ENCODE measurements at places on chromosomes 1 and 21.

GRCh38 chr1:233675893-233676292, 62.0 kb downstream of the KCNK1 start:
- DNase-seq: no peak

DNA sequence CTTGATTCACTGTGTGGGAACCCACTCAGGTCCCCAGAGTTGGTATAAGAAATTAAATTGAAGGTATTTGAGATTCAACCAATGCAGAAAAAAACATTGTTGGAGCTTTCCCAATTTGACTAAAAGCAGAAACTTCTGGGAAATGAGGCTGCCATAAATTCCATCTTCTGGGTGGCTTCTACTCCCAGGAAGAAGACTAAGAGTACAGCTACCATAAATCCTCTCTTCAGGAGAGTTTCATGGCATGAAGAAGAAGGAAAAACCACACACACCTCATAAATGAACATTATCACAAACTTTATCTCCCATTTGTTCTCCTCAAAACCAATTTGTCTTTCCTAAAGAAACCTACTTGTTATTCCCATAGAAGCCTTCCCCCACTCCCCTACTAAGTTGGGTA, 283.9 kb downstream of the DPYD start:
- no peak for DNase-seq

- no peak for DNase-seq
These were observed 88.6 kb downstream of the TGFB2 start for GRCh38 chr1:218433744-218434143.

DNA sequence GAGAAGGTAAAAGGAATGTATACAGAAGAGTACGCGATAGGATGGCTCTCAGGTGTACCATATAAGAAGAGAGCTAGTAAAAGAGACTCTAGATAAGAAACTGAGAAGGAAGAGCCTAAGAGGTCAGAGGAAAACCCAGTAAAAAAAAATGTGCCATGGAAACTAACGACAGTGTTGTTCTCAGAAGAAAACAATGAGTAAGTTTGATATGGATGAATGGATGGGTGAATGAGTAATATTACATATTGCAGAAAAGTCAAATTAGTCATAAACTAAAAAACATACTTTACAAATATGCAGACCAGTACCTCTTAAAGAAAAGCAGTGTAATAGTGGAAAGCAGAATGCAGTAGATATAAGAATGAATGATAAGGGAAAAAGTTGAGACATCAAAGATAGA, 316.2 kb downstream of the HMCN1 start:
- no peak for DNase-seq

DNA sequence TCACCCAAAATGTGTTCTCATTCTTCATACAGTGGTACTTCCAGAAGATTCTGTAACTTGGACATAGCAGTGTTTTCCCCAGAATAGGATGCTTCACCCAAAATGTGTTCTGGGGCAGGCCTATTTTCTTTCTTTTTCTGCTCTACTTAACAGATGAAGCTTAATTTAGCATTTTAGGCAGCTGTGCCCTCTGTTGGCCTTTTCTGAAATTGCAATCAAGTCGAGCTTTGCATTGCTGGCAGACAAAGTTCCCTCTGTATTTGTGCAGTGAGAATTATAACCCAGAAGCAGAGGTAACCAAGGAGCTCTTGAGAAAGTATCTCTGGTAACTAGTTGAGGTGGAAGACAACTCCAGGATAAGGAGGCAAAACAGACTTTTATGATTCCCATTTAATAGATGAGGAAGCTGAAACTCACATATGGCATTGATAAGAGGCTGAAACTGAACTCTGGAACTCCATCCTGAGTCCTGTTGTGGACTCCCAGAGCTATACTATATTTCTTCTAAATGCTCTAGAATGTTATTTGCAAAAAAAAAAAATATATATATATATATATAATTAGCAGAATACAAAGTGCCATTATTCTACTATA, 50.3 kb upstream of the L1TD1 start:
- no peak for DNase-seq

DNA sequence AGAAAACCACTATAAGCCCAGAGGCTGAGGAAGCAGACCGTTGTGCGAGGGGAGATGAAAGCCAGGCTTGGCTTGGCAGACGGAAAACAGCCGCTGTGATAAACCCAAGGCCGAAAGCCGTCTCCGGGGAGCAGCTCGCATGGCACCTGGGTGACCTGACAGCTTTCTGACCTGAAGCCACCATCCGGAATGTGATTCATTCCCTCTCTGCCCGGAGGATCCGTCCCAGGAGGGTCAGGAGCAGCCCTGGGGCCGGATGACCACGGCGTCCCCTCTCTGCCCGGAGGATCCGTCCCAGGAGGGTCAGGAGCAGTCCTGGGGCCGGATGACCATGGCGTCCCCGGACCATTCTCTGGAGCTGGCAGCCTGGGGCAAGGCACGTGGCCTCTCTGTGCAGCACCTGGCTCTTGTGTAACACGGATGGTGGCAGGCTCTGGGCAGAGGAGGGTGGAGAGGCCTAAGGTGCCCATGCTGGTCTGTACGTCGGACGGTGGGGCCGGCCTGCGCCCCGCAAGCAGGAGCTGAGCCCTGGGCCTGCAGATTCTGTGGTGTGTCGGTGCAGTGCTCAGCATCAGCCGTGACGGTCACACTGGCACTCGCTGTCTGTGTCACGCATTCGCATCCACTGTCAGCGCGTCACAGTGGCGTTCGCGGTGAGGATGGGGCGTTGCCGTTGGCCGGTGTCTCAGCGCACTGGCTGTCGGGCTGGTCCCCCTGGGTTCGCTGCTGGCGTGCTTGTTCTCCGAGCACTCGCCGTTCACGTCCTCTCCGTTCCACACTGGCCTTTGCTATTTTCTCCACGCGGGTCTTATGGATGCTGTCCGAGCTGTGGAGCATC, 50.3 kb downstream of the SLX9 start:
- no peak for DNase-seq

DNA sequence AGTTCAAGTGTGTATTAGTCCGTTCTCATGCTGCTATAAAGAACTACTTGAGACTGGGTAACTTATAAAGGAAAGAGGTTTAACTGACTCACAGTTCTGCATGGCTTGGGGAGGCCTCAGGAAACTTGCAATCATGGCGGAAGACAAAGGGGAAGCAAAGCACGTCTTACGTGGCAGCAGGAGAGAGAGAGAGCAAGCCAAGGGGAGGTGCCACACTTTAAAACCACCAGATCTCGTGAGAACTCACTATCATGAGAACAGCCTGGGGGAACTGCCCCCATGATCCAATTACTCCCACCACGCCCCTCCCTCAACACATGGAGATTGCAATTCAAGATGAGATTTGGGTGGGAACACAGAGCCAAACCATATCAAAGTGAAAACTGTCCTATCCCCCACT, 4.1 kb upstream of the MIS18A start:
- DNase-seq: no peak

- DNase-seq: no peak
These were observed 1.9 kb upstream of the COL6A2 start for GRCh38 chr21:46095814-46096595.

All from stimulated activated CD8-positive, alpha-beta memory T cell treated with anti-CD3 and anti-CD28 coated beads, Interleukin-4, amount 100 ng/mL, for 1 hour (primary cell).